ENCODE measurements at places on chromosomes 11 and 22.
A peak's percentile ranks its signal among the peaks of the same experiment; 100 is the strongest.

DNA sequence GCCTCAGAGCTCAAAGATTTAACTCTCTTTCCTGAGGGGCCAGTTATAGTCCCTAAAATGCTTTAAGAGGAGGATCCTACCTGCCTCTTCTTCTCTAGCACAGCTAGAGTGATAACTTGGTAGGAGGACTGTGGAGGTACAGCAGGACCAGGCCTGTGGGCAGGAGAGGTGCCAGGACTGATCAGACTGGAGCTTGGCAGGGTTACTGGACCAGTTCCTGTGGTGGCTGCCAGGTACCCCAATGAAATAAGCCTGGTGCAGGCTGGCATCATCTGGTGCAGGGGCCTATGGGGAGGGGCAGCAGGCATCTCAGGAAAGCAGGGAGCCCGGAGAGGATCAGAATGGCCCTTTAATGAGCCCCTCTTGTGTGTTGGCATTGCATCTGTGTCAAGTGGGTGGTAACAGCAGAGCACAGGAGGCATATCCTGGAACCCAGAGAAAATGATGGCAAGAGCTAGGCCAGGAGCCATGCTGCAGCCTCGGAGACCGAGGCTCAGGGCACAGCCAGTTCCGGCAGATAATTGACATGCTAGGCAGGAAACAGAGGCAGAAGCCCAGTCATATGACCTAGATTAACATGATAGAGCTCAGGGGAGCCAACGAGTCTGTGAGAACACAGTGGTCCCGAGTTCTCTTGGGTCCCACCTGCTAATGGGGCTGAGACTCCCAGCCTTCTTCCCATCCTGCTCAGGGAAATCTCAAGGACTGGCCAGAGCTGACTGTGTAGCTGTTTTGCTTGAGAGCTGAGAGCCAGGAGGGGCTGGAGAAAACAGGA lies 187.5 kb upstream of the ZBED5 start:
- H3K36me3 ChIP-seq: no peaks in the 10 kb centered on the region
- H3K27ac ChIP-seq: no peak overlapping the region
- DNase-seq: no peak
- H3K4me3 ChIP-seq: no peak overlapping the region
- no peaks in the 10 kb centered on the region for H3K27me3 ChIP-seq

DNA sequence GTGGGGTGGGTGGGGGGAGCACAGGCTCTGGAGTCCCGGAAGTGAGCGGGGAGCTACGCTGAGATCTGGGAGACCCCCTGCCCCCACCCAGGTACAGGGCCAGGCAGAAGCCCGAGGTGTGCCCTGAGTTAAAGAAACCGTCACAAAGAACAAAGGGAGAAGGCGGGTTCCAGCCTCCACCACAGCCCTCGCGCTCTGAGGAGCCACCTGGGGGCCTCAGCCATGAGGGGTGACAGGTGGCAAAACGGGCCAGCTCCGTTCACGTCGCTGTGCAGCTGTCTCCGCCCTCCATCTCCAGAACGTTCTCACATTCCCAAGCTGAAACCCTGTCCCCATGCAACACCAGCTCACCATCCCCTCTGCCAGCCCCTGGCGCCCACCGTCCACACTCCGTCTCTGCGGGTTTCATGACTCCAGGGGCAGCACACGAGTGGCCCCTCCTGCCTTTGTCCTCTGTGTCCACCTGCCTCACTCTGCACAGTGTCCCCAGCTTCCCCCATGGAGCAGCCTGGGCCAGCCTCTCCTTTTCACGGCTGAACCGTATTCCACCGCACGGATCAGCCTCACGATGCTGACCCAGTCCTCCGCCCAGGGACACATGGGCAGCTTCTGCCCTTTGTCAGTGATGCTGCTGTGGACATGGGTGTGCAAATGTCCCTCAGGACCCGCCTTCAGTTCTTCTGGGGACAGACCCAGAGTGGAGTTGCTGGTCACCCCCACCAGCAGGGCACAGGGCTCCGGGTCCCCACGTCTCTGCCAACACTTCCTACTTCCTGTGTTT lies 1.7 kb upstream of the MUC5B start:
- no peak for DNase-seq
- H3K36me3 ChIP-seq: no peaks in the 10 kb centered on the region
- no peak overlapping the region for H3K4me3 ChIP-seq

DNA sequence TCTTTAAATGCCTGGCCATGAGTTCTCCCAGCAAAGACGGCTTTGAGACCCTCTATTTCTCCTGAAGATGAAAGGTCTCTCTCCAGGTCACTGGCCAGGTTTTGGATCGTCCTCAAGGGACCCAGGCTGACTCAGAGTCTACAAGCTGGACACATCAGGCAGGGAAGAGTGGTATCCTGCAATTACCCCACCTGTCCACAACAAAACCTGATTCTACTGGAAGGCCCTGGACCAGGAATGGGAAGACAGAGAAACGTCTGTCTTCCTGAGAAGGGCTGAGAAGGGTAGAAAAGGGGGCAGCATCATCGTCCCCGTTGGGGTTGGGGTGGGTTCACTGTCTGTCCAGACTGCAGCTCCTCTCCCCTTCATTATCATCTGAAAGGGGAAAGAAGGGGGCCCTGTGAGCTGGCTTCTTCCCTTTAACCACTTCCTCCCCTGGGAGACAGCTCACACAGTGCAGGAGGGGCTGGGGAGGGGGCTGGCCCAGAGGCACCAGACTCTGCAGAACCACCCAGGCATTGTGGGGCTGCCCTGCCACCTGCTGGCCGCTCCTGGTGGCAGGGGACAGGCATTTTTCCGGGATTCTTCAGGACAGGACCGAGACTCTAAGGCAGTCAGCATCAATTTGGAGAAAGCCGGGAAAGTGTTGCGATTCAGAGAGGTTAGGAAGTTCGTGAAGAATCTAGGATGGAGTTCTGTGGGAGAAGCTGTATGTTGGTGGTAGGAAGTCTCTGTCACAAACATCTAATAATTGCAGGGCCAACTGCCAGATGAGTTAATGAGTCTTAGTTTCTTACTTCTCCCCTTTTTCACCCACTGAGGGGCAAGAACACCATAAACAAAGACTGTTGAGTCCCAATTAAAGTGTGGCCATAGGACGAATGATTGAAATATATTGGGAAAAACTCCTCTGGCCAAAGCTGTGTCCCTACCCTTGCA lies 57.6 kb downstream of the SYN3 start:
- no peak overlapping the region for H3K27ac ChIP-seq
- H3K4me3 ChIP-seq: no peak overlapping the region
- H3K4me1 ChIP-seq: peaks cover 2% of the 10 kb centered on the region
- peaks cover 7% of the 10 kb centered on the region for H3K27me3 ChIP-seq
- no peaks in the 10 kb centered on the region for H3K36me3 ChIP-seq
- DNase-seq: peak; percentile 46

GRCh38 chr11:125326126-125326525 lies 161.6 kb downstream of the PKNOX2 start:
- DNase-seq: no peak
- no peak overlapping the region for H3K27ac ChIP-seq
- H3K36me3 ChIP-seq: no peaks in the 10 kb centered on the region
- H3K4me1 ChIP-seq: no peaks in the 10 kb centered on the region

DNA sequence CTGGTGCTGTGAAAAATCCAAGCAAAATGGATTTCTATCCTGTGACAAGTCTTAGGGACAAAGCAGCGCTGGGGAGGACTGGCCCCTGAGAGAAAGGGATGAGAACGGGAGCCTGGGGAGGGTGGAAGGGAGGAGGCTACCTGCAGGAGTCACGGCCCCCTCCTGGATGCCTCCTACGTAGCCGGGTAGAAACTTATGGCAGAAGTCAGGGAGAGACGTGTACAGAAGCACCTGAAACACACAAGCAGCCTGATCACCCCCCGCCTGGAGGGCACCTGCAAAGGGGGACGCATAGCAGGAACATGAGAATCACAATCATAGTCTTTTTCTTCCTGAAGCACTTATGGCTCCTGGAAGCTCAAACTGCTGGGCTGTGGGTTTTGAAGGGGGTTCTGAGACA lies 6.1 kb downstream of the DHCR7 start:
- H3K27me3 ChIP-seq: no peaks in the 10 kb centered on the region
- no peak overlapping the region for H3K4me3 ChIP-seq
- peaks cover 13% of the 10 kb centered on the region for H3K4me1 ChIP-seq
- H3K27ac ChIP-seq: no peak overlapping the region

GRCh38 chr11:28799316-28799715 lies 691.1 kb downstream of the METTL15 start:
- H3K4me3 ChIP-seq: no peak overlapping the region
- H3K27ac ChIP-seq: no peak overlapping the region
- no peaks in the 10 kb centered on the region for H3K36me3 ChIP-seq
- no peaks in the 10 kb centered on the region for H3K27me3 ChIP-seq
- no peak for DNase-seq

DNA sequence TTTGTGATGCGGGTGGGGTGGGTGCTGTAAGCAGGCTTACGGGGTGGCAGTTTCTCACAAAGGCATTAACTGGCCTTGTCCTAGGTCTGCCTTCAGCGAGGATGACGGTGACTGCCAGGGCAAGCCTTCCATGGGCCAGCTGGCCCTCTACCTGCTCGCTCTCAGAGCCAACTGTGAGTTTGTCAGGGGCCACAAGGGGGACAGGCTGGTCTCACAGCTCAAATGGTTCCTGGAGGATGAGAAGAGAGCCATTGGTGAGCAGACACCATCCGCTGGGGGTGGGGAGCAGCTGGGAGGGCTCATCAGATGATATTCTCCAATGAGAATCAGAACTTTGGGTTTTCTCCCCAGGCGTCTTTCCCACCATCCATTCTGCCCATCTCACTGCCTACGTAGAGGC lies 5.8 kb downstream of the TCN2 start:
- peaks cover 5% of the 10 kb centered on the region for H3K4me1 ChIP-seq
- no peak for DNase-seq
- H3K36me3 ChIP-seq: no peaks in the 10 kb centered on the region
- no peaks in the 10 kb centered on the region for H3K27me3 ChIP-seq
- no peak overlapping the region for H3K4me3 ChIP-seq

DNA sequence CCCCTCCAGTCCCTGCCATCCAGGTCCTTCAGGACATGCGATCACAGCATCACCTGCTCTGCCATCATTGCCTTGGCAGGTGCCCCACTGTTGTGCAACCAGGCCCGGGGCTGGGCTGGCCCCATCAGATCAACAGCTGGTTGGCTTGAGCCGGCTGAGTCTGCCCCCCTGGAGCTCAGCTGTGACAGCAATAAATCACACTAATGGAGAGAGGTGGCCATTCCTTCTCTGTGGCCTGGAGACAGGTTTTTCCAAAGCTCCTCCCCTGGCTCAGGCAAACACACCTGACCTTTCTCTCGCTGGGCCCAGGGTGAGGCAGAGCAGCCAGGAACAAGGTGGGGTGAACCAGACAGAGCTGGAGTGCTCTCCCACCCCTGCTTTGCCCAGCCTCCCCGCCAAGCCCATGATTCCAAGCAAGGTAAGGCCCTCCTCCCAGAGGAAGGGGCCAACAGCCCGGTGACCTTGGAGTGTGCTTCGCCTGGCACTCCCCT lies 8.9 kb upstream of the FXYD2 start:
- peaks cover 1% of the 10 kb centered on the region for H3K27me3 ChIP-seq
- H3K4me3 ChIP-seq: no peak overlapping the region
- H3K27ac ChIP-seq: no peak overlapping the region
- H3K36me3 ChIP-seq: no peaks in the 10 kb centered on the region
- DNase-seq: no peak

GRCh38 chr11:34468209-34468841 lies 29.6 kb downstream of the CAT start:
- peak; percentile 76 for DNase-seq
- H3K4me1 ChIP-seq: peaks cover 4% of the 10 kb centered on the region
- H3K27ac ChIP-seq: no peak overlapping the region
- peaks cover 45% of the 10 kb centered on the region for H3K36me3 ChIP-seq

DNA sequence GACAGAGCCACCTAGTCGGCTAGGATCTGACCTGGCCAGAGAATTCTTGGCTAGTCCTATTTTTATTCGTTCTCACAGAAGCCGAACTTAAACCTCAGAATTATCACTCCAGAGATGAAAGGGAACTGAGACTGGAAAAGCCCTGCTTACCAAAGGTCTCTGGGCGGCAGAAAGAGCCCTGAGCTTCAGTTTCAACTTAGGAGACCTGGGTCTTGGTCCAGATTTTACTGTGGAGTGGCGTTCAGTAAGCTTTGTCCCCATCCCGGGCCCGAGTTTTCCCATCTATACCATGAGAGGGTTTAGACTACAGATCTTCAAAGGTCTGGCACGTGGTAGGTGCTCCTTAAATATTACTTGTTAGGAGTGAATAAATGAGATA lies 516 bp downstream of the NEU3 start:
- no peaks in the 10 kb centered on the region for H3K27me3 ChIP-seq
- peak; percentile 8 for DNase-seq
- peaks cover 8% of the 10 kb centered on the region for H3K36me3 ChIP-seq

- H3K27me3 ChIP-seq: no peaks in the 10 kb centered on the region
- H3K36me3 ChIP-seq: no peaks in the 10 kb centered on the region
- H3K4me1 ChIP-seq: peaks cover 41% of the 10 kb centered on the region
- peak overlapping the region; percentile 98 for H3K27ac ChIP-seq
- DNase-seq: peak; percentile 53
These were observed 1.7 kb downstream of the QSER1 start for GRCh38 chr11:32894149-32894827.

DNA sequence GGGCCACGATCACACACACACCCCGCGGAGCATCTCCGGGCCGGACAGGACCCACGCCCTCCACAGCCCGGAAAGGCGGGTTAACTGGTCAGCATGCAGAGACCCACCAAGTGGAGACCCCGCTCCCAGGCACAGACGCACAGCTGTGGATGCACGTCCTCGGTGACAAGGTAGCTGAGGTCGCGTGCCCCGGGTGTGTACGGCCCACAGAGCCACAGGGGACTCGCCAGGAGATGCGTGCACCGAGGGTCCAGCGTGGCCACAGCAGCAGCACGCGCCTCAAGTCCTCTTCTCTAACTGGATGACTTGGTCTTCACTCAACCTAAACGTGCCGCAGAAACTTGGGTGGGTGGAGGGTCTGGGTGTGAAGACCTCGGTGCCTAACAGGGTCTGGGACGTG lies 5.5 kb downstream of the H19 start:
- no peaks in the 10 kb centered on the region for H3K27me3 ChIP-seq
- H3K4me1 ChIP-seq: no peaks in the 10 kb centered on the region
- H3K4me3 ChIP-seq: no peak overlapping the region

- H3K4me3 ChIP-seq: no peak overlapping the region
- peaks cover 27% of the 10 kb centered on the region for H3K36me3 ChIP-seq
- H3K27me3 ChIP-seq: no peaks in the 10 kb centered on the region
- no peak for DNase-seq
- peaks cover 15% of the 10 kb centered on the region for H3K4me1 ChIP-seq
- H3K27ac ChIP-seq: peak overlapping the region; percentile 52
These were observed 26.9 kb downstream of the PPFIA1 start for GRCh38 chr11:70297341-70297740.

GRCh38 chr11:44223238-44223637 lies 86.7 kb downstream of the ALX4 start:
- peaks cover 7% of the 10 kb centered on the region for H3K36me3 ChIP-seq
- DNase-seq: no peak
- no peak overlapping the region for H3K4me3 ChIP-seq
- H3K4me1 ChIP-seq: peaks cover 11% of the 10 kb centered on the region

DNA sequence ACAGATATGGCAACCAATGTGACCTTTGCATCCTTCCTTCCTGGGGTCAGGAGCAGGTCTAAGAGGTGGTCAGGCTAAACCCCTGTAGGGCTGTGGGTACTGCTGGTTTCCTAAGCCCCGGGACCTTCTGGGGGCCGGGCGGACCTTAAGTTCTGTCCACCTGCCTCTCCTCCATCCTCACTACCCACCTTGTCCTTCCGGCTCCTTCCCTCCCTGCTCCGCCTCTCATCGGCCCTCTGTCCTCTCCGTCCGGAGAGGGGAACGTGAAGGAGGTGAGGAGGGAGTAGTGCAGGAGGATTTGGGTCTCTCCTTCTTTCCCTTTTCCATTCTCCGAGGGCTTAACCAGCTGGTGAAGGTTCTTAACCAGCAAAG lies 28.3 kb upstream of the PARVB start:
- DNase-seq: no peak
- H3K4me3 ChIP-seq: peak overlapping the region; percentile 85
- no peaks in the 10 kb centered on the region for H3K27me3 ChIP-seq
- peaks cover 21% of the 10 kb centered on the region for H3K4me1 ChIP-seq
- H3K36me3 ChIP-seq: peaks cover 50% of the 10 kb centered on the region

All from activated CD8-positive, alpha-beta T cell treated with anti-CD3 and anti-CD28 coated beads for 36 hours (primary cell).